ENCODE measurements at places on chromosomes 7 and 10.

DNA sequence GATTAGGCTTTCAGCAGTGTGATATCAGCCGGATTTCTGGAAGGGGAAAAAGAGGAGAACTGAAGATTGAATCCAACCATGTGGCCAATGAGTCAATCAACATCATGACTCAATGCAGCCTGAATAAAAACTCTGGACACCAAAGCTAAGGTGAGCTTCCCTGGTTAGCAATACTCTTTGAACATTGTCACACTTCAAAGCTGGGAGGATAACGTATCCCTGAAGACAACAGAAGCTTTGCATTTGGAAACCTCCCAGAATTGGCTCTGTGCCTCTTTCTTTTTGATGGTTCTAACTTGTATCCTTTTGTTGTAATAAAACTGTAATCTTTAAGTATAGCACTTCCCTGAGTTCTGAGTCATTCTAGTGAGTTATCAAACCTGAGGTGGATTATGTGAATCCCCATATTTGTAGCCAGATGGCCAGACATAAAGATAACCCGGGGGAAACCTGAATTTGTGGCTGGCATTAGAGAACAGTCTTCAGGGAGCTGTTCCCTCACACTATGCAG, 284.4 kb downstream of the IPMK start:
- no peak for DNase-seq

- no peak for DNase-seq
Observed at GRCh38 chr10:71262817-71263216, 50.4 kb downstream of the UNC5B start.

GRCh38 chr7:101814081-101814990, 3.1 kb upstream of the CUX1 start:
- no peak for DNase-seq

GRCh38 chr7:99473315-99473596, 566 bp downstream of the ZNF789 start:
- DNase-seq = no peak

GRCh38 chr7:100080907-100081534, 502 bp downstream of the ZNF3 start:
- no peak for DNase-seq

- DNase-seq = no peak
Observed at GRCh38 chr10:27241010-27241651, 534 bp upstream of the ACBD5 start.

- DNase-seq = no peak
Observed at GRCh38 chr7:148633761-148634160, 43.2 kb downstream of the C7orf33 start.

DNA sequence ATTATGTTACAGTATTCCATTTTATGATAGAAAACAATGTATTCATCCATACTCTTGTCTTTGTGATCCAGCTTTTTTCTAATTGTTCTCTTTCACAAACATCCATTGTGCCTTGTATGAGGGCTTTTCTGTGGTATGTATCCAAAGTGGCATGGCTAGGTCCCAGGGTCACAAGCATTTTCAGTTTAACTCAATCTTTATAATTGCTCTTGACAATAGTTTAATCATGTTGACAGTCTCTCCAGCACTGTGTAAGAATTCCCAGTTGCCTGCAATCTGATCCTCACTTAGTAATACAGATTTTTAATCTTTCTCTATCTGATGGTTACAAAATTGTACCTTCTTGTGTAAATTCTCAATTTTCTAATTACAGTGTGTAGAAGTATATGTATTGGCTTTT, 533.4 kb downstream of the NEBL start:
- no peak for DNase-seq

GRCh38 chr10:107686095-107686494, 521.6 kb upstream of the SORCS1 start:
- DNase-seq = no peak

DNA sequence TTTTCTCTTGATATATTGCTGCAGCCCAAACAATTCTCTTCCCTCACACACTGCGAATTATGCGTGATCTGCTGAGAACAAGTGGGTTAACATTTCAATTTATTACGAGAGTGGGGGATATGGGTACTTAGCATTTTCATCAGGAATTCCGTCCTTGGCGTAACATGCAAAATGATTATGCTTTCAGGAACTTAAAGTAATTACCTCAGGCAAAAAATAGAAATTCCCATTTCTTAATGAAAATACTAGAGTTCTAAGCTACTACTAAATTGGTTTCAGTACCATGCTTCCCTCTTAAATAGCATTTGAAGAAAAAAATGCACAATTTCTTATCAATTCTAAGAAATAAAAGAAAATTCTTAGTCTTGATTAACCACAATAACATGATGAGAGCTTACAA, 213.5 kb downstream of the GPAM start:
- DNase-seq = no peak

DNA sequence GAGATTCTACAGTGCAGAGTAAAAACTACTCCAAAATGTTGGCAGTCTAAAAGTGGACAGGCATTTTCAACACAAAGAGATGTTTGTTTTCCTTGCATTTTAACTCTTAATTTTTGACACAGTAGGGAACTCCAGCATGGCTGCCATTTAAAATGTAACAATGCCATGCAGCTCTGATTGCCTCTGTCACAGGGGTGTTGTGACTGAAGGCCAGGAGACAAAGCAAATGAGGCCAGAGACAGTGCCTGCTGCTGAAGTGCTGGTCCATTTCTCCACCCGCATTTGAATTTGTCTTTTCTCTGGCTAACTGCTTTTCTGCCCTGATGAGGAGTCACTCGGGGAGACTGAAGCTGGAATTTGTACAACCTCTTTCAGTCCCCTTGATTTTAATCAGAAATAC, 710.6 kb upstream of the GALNT17 start:
- no peak for DNase-seq

Measured in NCI-H1048 (cell line).